ENCODE measurements at places on chromosomes 2 and 18.

DNA sequence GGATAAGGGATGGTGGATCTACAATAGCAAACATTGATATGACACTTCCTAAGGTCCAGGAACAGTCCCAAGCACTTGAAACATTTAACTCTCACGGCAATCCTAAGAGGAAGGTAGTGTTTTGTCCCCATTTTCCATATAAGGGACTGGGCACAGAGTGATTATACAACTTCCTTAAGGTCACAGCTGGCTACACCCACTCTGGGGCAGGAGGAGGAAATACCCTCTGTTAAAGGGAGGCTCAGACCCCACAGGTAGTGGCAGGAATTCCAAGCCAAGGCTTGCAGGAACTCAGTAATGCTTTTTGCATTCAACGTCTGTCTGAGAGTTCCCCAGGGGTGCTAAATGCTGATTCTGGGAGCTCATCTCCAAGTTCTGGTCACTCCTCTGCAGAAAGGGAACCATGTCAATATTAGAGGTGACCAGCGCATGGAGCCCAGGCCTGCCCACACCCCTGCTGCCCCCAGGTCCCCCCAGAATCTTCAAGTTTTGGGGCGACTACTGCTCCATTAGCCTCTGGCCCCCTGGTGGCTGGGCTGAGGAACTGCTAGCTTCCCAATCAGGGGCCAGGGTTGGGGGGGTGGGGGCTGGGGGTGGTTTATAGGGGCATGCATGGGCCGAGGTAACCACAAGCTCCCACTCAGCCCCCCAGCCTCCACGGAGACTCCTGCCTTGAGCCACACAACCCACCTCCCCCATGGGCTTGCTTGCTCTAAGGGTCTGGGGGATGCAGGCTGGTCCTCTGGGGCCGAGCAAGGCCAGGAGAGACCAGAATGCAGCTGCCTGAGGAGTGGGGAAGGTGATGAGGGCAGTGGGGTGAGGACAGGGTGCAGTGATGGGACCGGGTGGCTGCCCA, 11.1 kb downstream of the OBSL1 start:
- peak; percentile 62 for DNase-seq

DNA sequence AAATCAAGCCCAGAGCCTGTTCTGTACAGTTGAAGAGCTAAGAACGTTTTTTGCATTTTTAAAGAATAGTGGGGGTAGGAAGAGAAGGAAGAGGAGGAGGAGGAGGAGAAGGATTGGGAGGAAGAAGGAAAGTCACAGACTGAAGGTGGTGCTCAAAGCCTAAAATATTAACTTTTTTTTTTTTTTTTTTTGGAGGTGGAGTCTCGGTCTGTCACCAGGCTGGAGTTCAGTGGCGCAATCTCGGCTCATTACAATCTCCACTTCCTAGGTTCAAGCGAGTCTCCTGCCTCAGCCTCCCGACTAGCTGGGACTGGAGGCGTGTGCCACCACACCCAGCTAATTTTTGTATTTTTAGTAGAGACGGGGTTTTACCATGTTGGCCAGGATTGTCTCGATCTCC, 18.3 kb upstream of the KLHL29 start:
- no peak for DNase-seq

GRCh38 chr18:6055711-6056110, 160.4 kb upstream of the TMEM200C start:
- DNase-seq, result no peak

DNA sequence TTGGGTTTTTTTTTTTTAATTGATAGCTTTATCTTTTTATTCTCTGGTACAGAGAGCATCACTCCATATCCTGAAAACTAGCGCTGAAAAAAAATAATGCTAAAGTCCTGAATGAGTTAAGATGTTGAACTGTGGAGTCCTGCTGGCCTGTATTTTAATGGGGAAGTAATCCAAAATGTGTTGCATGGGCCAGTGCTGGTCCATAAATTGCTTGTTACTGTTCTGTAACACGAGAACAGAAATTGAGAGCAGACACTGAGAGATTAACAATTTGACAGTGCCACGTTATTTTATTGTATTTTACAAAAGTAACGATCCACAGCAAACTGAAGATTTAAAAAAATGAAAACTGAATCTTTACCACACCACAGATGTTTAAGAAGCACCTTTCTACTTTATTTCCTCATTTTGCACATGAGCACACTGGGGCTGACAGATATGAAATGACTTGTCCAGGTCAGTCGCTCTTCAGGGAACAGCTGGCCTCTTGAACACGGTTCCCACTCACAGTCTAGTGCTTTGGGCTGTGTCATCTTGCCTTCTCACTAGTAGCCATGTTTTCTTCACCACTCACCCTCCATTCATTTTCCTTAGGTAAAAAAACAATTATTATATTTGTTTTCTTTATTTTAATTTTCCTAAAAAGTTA, 35.3 kb downstream of the ZCCHC2 start:
- DNase-seq, result no peak

DNA sequence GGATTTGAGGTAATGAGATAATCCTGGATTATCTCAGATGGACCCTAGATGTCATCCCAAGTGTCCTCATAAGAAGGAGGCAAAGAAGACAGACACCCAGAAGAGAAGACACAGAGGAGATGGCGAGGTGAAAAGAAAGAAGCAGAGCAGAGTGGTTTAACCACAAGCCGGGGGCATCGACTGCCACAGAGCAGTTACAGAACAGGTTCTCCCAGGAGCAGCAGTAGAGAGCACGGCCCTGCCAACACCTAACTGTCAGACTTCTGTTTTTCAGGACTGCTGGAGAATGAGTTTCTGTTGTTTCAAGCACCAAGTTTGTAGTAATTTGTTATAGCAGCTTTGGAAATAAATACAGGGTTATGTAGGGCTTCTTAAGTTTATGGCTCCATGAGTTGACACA, 437.0 kb downstream of the THSD7B start:
- no peak for DNase-seq

All from D721Med (cell line).